ENCODE measurements at places on chromosomes 1 and 21.

DNA sequence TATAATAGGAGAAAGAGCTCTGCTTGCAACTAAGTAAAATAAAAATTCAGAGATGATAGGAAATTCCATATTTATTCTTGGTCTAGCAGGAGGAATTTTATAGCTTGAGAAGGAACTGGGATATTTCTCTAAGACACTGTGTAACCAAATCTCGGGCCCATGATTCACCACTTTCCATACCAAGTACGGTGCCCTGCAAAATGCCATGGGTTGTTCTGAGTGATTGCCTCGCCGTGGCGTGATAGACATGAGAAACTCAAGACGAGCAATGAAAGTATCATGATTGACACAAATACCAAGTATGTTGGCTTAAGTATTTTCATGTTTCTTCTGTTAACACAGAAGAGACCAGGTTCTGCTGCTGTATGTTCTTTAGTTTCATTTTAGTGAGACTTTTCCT, 167.2 kb downstream of the LMO4 start:
- DNase-seq = no peak

DNA sequence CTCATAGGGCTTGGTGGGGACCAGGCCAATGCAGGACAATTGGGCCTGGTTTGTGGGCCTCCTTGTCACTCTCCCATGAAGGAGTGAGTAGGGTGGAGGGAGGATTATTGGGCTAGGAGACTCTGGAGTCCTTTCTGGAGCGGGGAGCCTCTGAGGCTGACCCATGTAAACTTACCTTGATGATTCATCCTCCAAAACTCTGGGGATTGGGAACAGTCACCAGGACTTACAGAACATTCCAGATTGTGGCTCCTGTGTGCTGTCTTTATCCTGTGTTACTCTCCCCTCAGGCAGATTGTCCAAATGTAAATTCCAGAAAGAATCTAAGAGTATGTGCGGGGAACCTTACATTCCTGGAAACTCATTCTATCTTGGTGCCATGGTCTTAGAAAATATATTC, 197.6 kb downstream of the CAMTA1 start:
- DNase-seq = no peak

DNA sequence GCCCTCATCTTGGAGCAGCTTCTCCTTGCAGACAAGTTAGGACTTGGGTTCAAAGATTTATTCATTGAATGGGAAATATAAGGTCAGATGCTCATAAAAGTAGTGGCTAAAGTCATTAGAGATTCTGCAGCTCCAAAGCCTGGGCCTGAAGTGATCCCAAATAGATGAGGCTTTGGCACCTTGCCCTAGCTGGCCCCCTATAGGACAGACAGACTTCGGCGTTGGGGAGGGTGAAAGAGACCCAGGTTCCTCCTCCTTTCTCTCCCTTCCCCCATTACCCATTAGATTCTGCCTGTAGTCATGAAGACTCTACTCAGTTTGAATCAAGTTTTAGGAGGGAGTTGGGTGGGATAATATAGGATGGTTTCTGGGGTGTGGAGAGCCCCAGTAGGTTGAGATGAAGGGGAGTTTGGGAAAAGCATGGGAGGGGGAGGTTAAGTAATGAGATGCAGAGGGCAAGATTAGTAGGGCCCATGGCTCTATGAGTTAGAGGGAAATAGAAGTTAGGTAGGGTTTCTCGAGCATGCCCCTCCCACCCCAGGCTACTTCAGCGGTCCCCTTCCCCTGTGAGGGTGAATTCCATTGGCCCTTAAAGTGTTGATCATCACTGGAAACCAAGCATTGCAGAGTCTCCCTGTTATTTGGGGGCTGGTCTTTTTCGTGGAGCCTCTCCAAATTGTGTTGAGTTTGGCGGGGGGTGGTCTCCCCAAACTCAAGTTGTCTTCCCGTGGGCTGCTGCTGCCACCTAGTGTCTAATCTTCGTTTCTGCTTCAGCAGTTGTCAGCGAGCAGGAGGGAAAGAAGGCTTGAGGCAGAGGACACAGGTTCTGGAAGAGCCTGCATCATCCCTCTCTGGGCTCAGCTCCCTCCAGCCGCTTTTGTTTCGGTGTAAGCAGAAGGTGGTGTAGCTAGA, 2.1 kb upstream of the AHDC1 start:
- peak; percentile 70 for DNase-seq

DNA sequence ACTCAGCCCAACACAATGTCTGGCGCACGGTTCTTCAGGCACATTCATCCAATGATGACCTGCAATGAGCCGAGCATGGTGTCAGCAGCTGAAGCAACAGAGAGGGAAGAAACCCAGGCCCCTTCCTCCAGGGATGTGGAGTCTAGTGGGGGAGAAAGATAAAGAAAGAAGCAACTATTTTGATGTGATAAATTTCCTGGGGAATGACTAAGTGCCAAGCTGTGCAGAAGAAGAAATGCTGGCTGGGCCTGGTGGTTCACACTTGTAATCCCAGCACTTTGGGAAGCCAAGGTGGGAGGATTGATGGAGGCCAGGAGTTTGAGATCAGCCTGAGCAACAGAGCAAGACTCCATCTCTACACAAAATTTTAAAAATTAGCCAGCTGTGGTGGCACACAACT, 561.8 kb downstream of the KIF26B start:
- DNase-seq = no peak

Measured in Jurkat, Clone E6-1 (cell line).